ENCODE measurements at places on chromosomes 3 and 15.

DNA sequence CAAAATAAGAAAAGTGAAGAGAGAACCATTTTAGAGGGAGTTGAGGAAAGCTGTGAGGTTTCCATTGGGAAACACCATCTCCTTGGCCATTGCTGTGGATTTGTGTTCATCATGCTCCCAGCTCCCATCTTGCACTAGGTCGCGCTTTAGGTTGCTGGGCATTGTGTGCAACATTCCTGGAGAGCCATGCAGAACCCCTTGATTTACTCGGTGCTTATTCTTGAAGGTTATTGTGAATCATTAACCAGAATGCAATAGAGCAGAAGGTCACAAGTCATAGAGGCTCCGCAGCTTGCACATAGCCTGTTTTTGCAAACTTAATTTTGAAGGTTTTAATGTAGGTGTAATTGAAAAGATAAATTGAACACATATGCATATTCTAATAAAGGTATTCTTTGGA is 239.2 kb upstream of the IL12A start:
- DNase-seq: no peak

DNA sequence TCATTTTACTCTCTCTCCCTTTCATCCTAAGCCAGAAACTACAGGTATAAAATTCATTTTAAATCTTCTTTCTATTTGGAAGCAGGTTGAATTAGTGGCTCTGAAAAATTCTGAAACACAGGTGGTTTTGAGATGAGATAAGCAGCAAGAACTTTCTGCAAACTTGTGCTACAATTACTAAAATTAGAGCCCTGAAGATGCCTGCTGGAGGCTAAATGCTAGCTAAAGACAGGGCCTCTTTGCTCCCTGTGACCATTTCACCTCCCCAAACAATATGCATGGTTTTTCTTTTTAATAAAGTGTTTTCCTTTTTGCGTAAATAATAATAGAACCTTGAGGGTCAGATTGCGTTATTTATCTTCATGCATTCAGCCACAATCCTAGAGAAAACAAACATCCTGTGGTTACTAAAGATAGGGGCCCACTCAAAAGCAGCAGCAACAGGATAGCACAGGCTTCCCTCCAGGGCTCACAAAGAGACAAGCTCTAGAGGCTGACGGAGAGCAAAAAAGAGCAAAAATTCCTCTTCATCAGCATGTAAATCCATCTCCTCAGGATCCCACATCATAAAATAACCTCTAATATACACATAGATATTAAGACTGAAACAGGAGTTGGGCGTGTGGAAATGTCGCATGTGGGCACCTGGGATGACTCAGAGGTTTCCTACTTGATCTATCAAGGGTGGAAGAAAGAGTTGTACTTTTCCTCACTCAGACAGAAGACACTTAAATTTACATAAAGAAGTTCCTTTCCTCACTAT is 26.5 kb upstream of the CP start:
- DNase-seq: no peak

DNA sequence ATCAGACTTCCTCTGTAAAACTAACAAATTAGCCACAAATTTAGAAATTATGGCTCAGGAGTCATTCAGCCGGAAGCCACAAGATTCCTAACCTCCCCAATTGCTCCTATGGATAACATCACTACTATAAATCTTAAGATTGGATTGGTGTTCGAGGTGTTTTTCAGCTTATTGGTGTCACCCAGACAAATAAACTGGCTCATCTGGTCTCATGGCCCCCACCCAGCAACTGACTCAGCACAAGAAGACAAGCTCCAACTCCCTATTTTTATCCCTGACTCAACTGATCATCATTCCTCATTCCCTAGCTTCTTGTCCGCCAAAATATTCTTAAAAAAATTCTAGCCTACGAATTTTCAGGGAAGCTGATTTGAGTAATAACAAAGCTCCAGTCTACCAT is 135.1 kb upstream of the STRIT1 start:
- no peak for DNase-seq

DNA sequence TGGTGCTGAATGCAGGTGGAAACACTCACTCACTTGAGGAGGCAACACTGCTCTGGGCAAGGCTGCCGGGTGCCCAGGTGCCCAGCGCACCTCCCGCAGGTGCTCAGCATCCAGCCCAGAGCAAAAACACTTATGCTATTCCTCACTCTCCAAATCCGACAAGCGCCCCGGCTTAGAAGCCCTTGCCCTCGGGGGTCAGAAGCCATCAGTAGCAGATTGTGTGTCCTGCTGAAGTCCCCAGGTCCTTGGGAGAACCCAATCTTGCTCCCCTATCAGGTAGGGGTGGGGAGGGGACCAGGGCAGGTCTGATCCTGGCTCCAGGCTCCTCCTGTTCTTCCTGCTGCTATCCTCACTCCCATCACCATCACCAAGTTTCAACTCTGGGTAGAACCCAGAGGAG is 46.7 kb downstream of the TLE3 start:
- DNase-seq: no peak

DNA sequence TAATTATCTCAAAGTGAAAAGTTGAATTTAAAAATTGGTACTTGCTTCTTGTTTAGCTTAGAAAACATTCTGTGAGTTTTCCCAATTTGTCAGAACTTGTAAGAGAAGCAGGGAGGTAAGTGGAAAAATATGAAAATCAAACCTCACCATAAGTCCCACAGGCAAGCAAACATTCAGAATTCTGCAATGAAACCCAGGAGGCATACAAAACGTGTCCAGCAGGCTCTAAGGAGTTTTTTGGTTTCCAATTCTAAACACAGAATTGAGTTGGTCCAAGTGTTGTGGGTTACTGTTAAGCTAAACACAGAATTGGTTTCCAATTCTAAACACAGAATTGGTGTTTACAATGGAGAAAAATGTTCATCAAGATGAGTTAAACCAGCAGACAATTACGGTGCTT is 27.1 kb upstream of the ACKR4 start:
- DNase-seq: no peak

All from CD4-positive, alpha-beta T cell treated with Interleukin-2 at 100 ng/mL for 4 hours (primary cell).